Fibroblast of skin of left biceps (primary cell): ENCODE measurements at places on chromosomes 12 and 14.

- no peak for DNase-seq
Observed at GRCh38 chr12:5102806-5103205, 59.1 kb downstream of the KCNA5 start.

DNA sequence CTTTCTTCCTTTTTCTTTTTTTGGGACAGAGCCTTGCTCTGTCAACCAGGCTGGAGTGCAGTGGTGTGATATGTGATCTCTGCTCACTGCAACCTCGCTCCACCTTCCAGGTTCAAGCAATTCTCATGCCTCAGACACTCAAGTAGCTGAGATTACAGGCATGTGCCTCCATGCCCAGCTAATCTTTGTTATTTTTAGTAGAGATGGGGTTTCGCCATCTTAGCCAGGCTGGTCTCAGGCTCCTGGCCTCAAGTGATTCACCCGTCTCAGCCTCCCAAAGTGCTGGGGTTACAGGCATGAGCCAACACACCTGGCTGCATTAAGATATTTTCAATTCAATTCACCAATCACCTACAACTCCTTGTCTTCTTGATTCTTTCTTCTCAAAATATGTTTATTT is 1046.5 kb downstream of the GALC start:
- DNase-seq = no peak

GRCh38 chr12:3217683-3218079 is 140.5 kb downstream of the TSPAN9 start:
- no peak for DNase-seq

- DNase-seq = no peak
Observed at GRCh38 chr12:124452576-124453331, 114.7 kb downstream of the NCOR2 start.

- DNase-seq = no peak
Observed at GRCh38 chr12:12812174-12812573, 972 bp upstream of the DDX47 start.

DNA sequence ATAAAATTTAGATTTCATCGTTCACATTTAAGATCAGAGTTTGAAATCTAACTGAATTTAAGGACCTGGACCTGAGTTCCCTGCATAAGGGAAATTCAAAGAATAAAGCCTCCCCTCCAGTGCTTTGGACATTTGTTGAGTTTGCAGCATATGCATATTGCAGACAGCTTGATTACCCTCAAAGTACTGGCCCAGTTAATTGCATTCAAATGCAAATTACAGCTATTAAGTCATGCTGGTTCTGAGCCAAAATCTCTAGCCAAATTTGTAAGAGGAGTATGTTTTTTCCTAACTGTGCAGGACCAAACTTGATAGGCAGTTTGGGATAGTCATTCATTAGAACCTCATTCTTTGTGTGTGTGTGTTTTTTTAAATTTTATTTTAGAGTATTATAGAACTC is 9.1 kb upstream of the KIF21A start:
- no peak for DNase-seq

DNA sequence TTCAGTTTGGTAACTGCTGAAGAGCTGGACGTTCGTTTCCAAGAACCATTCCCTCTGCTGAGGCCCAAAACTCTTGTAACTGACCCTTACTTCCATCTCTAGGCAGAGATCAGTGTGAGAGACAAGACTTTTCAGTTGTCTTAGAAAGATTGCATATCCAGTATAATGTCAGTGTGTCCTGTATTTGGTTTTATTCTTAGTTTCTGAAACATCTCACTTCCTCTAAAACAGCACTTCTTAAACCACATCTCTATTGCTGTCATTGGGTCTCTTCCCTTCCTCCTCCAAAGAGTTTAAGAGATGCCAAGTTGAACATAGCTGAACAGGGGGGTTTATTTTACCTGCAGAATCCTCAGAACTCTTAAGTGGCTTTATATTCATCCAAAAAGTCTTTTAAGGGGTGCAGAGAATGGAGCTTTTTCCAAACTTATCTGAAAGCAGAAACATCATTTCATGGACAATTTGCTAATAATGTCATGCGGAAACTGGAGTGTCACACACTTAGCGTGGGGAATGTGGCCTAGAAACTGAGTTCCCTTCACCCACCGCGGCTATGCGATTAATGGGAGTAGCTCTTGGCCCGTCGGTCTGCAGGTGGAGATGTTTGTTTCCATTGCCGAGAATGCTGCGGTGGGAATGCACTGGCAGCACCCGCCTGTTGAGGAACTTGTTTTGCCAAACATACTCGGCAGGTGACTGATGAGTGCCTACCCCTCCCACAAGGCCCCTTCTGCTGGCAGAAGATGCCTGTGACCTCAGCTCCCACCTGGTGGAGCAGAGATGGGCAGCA is 148.2 kb downstream of the ADGRD1 start:
- DNase-seq = no peak

DNA sequence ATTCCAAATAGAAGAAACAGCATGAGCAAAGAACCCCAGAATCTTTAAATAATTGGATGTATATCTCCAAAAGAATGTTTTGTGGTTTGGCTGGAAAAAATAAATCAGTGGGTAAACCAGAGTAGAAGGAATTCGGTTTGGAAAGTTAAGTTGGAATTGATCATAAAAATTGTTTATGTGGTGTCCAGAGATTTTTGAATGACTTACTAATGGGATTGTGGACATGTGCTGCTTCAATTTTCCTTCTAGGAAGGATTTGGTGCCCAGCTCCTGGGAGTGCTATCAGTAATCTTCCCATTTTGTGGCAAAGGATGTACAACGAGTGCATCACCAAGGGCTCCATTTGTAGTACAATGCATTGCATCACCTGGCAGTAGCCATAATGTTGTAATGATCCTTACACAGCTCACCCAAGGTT is 224.8 kb downstream of the SLC16A7 start:
- peak; percentile 98 for DNase-seq

DNA sequence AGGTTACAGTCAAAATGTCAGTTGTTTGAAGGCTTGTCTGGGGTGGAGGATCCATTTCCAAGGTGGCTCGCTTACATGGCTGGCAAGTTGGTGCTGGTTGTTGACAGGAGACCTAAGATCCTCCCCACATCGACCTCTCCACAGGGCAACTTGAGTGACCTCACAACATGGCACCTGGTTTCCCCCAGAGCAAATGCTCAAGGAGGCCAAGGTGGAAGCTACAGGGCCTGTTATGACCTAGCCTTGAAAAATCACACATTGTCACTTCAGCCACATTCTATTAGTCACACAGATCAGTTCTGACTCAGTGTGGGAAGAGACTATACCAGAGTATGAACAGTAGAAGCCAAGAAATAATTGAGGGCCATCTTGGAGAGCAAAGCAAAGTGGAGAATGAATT is 11.3 kb upstream of the GNG2 start:
- DNase-seq = no peak

DNA sequence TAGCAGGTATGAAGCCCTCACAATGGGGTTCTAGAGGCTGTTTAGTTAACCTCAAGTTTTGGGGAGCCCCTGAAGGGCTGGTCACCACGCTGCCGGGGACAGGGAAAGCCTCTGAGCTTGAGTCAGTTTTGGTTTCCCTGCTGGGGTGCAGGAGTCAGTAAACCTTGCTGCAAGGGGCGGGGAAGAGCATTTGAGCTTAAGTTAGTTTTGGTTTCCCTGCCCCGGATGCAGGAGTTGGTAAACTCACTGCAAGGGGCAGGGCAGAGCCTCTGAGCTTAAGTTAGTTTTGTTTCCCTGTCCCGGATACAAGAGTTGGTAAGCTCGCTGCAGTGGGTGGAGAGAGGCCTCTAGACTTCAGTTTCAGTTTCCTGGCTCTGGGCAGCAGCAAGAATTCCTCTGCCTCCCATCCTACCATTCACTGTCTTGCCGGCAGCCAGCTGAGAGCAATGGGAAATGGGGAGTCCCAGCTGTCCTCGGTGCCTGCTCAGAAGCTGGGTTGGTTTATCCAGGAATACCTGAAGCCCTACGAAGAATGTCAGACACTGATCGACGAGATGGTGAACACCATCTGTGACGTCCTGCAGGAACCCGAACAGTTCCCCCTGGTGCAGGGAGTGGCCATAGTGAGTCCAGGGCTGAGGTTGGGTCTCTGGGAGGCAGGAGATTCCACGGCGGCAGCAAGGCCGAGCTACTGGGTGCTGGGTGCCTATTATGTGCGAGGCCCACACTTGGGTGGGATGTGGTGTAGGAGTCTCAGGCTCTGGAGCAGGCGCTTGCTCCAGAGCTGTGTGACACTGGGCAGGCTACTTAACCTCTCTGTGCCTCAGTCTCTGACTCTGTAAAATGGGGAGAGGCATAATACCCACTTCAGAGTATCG is at the start of gene OAS2:
Gene OAS2 (plus strand): TSS at position 357 of the 878 bp plus-strand sequence. CDS start 90 bp downstream, at position 447.
- DNase-seq = no peak

DNA sequence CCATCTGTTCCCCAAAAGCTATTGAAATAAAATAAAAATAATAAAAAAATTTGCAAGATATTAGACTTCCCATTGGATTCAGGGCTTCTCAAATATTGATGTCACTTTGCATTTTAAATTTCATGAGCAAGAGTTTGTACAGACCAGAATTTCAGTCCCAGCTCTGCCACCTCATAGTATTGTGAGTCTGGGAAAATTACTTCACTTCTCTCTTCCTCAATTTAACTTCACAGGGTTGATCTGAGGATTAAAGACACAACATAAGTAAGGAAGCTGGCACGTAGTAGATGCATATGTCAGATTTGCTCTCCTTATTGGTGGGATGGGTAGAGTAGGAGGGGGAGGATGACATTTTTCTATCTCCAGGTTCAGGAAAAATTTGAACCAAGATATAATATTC is 32.8 kb downstream of the COX8C start:
- no peak for DNase-seq

GRCh38 chr14:21264025-21264801 is 5.0 kb downstream of the HNRNPC start:
- peak; percentile 61 for DNase-seq

GRCh38 chr14:45120096-45120495 is 14.2 kb downstream of the FKBP3 start:
- no peak for DNase-seq

GRCh38 chr14:36683083-36683724 is 21.5 kb downstream of the PAX9 start:
- DNase-seq = no peak
